ENCODE measurements at places on chromosomes 7 and 10.
A peak's percentile ranks its signal among the peaks of the same experiment; 100 is the strongest.

DNA sequence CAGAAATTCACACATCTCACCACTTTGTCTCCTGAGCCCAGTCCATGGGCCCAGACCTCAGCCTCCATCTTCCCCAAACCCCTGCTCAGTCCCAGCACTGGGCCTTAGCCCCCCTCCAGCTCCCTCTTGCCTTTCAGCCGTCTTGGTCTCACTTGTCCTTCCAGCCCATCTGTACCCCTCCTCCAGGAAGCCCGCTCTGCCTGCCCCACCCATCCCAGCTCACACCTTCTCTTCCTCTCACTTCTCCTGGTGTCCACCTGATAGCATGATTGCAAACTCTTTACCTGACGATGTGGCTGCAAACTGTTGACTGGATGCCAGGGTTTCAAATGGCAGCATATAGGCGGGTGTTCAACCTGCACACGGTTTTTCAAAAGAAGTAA is 96.6 kb downstream of the RGS10 start:
- DNase-seq: no peak

DNA sequence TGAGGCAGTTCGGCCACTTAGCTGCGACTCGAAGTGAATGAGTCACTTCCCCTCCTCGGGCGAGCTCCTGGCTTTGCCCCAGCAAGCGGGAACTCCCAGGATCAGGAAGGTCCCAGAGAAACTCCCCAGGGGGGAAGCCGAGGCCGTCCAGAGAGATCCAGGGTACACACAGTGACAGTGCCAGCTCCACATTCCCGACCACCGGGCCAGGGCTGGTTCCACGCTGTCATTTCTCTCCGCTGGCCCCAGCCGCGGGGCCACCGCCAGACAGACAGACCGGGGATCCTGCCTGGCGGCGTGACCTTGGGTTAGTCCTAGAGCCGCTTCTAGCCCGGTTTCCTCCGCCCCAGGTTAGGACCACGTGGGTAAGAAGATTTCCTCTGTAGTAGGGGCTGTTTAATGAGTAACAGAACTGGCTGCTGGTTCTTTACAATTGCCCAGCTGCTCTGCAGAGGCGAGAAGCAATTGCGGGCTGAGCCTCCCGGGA is 463 bp upstream of the UPP1 start:
- DNase-seq: peak; percentile 87

DNA sequence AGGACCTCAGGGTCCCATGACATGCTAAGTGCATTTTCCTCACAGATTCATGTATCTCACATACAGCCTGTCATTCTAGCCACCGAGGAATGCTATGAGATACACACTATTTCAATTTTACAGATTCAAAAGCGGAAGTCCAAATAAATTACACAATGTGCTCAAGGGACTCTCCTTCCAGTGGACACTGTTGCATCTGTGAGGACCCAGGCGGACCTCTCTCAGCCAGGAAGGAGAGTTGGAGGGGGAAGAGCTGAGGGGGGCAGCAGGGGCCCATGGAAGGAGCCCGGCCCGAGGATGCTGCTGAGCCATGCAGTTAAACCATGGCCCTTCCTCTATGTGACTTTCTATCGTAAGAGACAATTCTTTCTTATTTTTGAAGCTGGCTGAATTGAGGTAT is 93.6 kb downstream of the VOPP1 start:
- DNase-seq: no peak

DNA sequence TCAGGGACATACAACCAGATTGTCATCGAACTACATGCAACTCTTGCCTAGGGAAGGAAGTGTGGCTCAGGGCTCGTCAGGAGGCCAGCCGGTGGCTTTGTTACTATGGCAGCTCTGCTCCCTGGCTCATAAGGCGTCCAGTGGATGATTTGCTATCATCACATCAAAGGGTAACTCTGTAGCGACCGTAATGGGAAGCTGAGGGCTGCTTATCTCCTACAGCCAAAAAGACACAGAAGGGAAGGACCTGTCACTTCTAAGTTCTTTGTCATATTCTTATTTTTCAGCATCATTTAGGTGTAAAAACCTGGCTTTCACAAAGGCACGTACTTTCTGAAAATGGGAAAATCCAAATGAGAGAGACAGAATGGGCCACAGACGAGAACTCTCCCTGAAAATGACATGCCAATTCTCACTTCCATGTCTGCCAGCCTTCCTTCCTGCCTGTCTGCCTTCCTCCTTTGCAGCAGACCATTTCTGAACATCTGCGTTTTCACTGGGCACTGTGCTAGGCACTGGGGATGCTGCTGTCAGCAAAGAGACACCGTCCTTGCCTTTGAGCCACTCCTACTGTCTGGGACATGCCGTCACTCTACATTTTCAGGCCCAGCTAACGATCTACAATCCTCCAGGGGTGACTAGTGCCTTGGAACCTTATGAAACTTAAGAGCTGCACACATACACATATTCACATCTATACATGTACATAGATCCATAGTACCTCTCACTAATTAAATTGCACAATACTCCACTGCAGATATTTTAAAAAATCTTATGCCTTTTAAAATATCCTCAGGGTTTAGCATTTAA is 26.9 kb downstream of the ENKUR start:
- DNase-seq: no peak

GRCh38 chr7:50562136-50562535 is 3.1 kb downstream of the DDC start:
- DNase-seq: no peak

- peak; percentile 68 for DNase-seq
Observed at GRCh38 chr10:6050801-6051445, 11.2 kb downstream of the IL2RA start.

DNA sequence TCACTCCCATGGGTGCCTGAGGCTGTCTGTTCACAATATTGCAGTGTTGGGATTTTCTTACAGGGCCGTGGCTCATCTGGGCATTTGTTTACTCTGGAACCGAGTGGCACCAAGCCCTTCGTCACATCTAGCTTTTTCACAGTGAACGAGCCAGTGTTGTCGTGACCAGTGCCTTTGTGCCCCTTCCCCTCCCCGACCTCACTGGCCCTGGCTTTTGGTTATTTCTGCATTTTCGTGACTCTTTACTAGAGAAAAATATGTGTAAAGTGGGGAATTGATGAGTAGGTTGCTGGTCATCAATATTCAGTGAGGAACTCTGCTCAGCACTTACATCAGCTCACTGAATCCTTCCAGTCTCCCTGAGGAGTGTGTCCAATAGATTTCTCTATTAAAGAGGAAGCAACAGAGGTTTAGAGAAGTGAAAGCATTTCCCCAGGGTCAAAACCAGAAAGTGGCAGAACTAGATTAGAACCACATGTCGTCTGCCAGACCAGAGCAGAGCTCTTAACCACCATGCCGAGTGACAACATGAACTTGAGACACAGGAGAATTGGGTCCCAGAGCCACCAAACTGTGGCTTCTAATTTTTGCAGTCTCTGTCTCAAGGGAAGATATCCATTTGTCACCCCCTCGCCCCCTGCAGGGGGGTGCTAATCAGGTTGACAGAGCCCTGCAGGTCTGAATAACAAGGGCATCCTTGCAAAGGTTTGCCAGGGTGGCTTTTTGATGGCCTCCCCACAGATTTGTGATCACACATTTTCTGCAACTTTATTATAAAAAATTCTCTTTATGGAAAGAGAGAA is 125.3 kb downstream of the CHN2 start:
- DNase-seq: no peak

- DNase-seq: no peak
Observed at GRCh38 chr7:91916051-91916440, 24.6 kb upstream of the AKAP9 start.

DNA sequence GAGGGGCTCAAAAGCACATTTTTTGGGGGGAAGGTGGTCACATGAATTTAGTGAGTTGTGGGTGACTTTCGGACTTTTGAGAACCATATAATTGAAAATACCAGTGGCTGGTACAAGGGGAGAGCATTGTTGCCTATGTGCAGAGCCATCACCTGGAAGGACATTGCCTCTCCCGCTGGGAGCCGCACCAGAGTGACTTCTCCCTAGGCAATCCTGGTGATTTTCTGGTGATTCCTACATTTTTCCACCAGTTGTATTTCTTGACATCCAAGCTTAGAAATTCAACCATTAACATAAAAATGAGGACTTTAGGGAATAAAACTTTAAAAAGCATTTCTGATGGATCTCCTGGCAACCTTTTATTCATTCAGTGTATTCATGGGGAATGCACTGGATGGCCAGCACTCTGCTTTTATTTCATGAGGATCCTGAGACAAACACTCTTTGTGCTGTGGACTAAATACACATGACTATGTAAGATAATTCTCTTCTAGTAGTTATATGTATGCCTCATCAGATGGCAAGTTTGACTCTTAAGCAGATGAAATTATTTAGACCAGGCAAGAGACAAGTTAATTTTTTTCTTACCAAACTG is 41.8 kb upstream of the MKI67 start:
- DNase-seq: no peak

GRCh38 chr10:89250865-89251408 is 638 bp downstream of the LIPA start:
- no peak for DNase-seq

- DNase-seq: peak; percentile 95
Observed at GRCh38 chr7:130141161-130141883, 63.9 kb downstream of the TMEM209 start.

DNA sequence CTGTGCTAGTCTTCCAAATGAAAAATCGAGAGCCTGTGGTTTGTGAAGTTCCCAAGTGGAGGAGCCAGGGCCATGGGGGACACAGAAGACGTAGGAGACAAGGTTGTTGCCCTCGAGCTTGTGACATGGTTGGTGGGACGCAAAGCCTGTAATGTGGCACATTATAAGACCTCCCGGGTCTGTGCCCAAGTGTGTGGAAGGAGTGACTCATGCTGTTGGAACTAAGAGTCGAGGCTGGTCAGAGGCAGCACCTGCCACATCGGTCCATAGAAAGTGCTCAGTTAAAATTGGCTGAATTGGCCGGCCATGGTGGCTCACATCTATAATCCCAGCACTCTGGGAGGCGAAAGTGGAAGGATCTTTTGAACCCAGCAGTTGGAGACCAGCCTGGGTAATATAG is 27.0 kb upstream of the PODXL start:
- no peak for DNase-seq

- DNase-seq: no peak
Observed at GRCh38 chr7:148939128-148939755, 55.2 kb upstream of the EZH2 start.
